ENCODE measurements at places on chromosomes 6 and 20.
A peak's percentile ranks its signal among the peaks of the same experiment; 100 is the strongest.

DNA sequence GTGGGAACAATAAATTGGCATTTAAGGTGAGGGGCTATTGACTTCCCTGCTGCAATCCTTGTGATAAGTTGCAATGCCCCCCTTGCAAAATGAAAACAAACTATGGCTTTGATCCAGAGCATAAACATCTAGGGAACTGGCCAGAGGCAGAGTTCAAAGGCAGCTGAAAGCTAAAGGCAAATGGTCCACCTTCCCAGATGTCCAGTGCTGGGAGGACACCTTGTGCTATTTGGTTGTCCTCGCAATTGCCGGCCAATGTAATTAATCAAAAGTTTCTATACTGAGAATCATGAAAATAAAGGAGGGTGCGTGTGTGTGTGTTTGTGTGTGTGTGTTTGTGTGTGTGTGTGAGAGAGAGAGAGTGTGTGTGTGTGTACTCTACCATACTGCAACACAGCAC, 337.4 kb downstream of the CBLN4 start:
- DNase-seq: no peak

GRCh38 chr6:42454428-42454791, 2.7 kb upstream of the TRERF1 start:
- DNase-seq: no peak

GRCh38 chr6:1841136-1841535, 231.4 kb downstream of the FOXC1 start:
- DNase-seq: peak; percentile 23

DNA sequence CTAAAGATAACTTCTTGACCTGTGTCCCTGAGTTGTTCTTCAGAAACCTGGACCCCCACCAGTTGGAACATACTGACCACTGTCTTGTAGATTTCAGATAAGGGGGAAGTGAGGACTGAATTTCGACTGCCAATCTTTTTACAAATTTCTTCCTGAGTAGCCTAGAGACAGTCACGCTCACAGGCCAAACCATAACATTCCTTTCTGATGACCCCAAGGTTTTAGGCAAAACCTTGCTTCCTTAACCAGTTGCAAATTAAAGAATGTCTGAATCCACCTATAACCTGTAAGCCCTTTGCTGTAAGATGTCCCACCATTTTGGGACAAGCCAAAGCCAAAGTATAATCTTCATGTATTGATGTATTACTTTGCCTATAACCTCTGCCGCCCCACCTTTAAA, 306.9 kb downstream of the LRFN2 start:
- no peak for DNase-seq

DNA sequence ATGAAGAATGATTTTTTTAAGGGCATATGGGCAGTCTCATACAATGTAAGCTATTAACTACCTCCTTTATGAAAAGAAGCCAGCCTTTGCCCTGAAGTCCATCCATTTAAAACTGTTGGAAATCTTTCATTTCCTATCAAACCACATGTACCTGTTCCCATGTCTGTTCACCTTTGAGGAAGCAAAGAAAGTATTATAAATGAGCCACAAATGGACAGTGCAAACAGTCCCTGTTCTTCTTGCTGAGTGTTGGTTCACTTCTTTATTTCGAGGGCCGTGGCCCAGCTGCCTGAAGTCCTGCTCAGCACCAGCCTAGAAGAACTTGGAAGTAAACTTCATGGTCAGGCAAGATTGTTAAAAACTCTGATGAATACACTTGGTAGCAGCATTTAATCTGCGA, 112.4 kb downstream of the TMEM242 start:
- no peak for DNase-seq

- DNase-seq: no peak
These were observed 88.4 kb downstream of the MYB start for GRCh38 chr6:135269481-135269891.

- DNase-seq: peak; percentile 55
These were observed 34.9 kb downstream of the SLC22A23 start for GRCh38 chr6:3421791-3422434.

GRCh38 chr6:73802366-73802765, 106.4 kb downstream of the CD109 start:
- DNase-seq: peak; percentile 45

GRCh38 chr6:67467341-67467740, 1167.7 kb upstream of the ADGRB3 start:
- DNase-seq: no peak

DNA sequence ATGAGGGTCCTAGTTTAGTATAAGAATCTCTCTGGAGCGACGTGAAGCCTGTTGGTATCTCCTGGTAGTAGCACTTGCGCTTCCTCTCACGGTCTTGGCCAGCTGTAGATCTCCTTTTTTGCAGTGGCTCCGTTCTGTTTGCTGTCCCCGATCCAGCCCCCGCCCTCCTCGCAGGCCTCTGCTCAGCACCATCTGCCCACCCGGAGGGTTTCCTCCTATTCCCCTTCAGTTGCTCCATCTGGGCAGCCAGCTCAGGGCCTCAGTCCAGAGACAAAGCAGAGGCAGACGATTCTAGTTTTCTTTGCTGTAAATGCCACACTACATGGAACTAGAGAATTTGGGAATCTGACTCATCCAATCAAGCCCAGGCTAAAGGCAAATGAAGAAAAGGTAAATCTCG, 126.6 kb downstream of the TIAM2 start:
- DNase-seq: peak; percentile 55

DNA sequence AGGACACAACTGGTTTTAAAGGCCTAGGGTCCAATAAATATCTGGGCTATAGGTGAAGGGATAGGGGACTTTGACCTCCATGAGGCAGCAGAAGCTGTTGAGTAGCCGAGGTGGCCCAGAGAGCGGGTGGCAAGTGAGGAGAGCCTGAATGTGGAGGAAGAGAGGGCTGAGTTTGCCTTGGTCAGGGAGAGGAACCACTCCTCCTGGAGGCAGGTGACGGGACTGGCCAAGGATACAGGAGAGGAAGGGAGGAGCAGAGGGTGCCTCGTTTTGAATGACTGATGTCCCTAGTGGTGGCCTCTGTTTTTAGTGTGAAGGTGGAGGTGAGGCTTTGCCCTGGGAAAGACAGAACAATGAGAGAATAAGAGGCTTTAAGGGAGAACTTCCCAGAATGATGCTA, 19.1 kb upstream of the AAR2 start:
- DNase-seq: no peak

DNA sequence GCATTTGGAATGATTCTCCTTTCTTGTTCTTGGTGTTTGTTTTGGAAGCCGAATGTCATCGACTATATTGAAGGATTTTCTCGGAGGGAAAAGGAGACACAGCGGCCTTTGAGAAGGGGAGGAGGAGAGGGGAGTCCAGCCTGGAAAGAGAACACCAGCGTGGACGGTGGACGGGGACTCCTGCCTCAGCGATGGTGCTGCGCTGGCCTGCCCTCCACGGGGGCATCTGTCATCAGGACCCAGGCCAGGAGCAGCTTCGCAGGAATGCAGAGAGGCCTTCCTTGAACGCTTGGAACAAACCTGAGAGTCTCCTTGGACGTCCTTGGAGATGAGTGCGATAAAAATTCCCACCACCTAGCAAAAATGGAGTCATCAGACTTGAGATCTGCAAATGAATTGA, 8.3 kb upstream of the C6orf118 start:
- no peak for DNase-seq

DNA sequence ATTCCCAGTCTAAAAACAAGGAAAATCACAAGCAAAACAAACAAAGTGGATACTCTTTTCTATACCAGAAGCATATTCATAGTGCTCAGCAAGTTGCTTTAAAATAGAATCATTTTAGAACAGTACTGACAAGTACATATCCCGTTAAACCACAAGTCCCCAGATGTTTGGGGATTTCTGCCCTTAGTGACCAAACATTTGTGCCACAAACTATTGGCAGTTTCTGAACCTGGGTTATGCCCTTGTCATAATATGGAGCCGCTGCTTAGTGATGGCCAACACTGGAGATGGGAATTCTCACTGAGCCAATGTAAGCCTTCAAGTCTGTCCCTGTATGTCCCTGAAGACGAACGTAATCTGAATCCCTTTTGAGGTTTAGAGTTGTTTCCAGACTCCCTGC, 436.7 kb upstream of the JAG1 start:
- DNase-seq: no peak

- no peak for DNase-seq
These were observed 213.1 kb downstream of the PREX1 start for GRCh38 chr20:48614593-48615274.

DNA sequence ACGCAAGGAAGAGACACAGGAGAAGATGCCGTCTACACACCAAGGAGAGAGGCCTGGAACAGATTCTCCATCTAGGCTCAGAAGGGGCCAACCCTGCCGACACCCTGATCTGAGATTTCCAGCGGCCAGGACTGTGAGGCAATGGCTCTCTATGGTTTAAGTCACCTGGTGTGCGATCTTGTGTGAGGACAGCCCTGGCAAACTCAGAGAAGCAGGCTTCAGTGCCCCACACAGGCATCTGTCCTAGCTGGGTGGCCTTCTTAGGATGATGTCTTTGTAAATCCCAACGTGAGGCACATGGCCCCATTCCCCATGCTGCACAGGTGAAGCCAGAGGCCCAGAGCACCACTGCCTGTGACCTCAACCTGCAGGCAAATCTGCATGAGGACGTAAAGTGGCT, 87.6 kb upstream of the FRMD1 start:
- DNase-seq: no peak

GRCh38 chr6:156691018-156691417, 86.2 kb upstream of the ARID1B start:
- no peak for DNase-seq

GRCh38 chr6:127972815-127973214, 72.0 kb upstream of the THEMIS start:
- no peak for DNase-seq

GRCh38 chr20:11755071-11755841, 162.4 kb upstream of the BTBD3 start:
- DNase-seq: peak; percentile 20

GRCh38 chr6:27091661-27092315, 155.7 kb upstream of the PRSS16 start:
- DNase-seq: peak; percentile 84

DNA sequence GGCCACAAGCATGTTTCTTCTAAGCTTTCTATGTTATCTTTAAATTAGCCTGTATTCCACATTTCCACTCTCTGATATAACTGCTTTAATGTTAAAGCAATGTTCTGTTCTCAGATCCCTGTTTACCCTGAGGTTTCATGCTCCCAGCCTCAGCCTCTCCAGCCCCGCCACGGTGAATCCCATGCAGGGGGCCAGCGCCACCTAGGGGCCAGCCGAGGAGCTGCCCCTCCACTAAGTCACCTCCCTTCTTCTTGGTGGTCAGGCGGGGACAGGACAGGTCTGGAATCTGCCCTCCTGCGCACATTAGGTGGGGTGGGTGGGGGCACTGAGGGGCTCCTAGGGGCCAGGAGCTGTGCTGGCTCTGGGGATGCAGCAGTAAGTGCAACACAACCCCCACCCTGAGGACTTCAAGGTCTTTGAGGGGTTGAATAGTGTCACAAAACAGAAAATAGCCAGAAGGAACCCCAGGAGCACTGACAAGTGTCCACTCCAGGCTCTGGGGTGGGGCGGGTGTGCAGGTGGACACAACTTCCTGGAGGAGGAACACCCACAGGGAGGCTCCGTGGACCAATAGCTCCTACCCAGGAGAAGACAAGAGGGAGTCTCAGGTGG, 61.6 kb downstream of the RAB44 start:
- peak; percentile 92 for DNase-seq

DNA sequence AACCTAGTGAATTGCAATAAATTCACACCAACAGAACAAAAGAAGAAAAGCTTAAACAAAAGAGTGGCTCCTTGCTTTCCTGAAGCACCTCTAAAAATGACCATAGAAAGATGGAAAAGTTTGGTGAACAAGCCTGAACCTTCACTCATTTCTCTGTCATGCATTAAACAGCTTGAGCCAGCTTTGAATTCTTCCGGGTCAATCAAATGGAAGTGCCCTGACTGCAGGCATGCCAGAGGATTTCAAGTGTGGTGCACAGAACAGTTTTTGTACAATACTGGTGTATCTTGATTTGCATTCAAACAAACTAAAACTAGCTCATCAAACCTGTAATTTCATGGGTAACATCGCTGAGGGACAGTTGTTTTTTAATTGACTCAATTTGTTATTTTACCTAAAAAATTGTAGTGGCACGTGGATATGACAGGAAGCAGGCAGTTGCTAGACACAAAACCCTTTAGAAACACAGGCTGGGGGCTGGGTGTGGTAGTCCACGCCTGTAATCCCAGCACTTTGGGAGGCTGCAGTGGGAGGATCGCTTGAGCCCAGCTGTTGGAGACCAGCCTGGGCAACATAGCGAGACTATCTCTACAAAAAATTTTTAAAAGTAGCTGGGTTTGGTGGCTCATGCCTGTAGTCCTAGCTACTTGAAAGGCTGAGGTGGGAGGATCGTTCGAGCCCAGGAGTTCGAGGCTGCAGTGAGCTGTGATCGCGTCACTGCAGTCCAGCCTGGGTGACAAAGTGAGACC, 9.1 kb downstream of the CASS4 start:
- DNase-seq: peak; percentile 11

DNA sequence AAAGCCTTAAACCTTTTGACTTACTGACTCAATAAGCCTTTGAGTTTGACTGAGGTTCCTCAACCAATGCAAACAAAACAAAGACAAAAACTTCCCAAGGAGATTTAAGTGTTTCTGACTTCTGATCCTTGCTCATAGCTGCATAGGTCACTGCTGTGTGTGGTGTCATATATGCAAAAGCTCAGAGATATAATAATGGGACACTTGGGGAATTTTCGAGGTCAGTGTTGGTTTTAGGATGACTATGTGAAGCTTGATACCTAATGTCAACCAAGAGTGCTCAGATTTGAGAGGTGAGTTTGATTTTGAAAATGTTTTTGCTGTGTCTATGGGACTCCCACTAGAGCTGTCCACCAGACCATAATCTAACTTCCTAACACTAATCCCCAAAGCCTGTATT, 26.2 kb downstream of the ZKSCAN8 start:
- DNase-seq: no peak

GRCh38 chr20:59075934-59076508, 33.4 kb upstream of the PRELID3B start:
- no peak for DNase-seq

GRCh38 chr20:58458342-58459057, 56.7 kb downstream of the APCDD1L start:
- no peak for DNase-seq

DNA sequence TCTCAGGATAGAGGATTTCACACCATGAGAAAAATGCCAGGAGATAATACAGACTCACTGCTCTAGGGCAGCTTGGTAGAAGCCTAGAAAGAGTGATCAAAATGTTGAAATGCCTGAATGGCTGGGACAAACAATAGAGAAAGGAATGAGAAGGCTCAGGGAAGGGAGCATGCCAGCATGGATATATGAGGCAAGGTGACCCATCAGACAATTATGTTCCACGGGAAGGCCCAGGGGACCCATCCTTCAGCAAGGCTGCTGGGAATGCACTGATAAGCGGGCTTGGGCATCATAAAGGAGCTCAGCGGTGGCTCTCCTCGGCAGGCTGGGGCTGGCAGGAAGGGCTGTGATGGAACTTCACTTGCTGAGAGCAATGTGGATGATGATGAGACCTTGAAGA, 12.2 kb downstream of the HEBP2 start:
- DNase-seq: no peak
